ENCODE measurements at places on chromosomes 12 and 14.

DNA sequence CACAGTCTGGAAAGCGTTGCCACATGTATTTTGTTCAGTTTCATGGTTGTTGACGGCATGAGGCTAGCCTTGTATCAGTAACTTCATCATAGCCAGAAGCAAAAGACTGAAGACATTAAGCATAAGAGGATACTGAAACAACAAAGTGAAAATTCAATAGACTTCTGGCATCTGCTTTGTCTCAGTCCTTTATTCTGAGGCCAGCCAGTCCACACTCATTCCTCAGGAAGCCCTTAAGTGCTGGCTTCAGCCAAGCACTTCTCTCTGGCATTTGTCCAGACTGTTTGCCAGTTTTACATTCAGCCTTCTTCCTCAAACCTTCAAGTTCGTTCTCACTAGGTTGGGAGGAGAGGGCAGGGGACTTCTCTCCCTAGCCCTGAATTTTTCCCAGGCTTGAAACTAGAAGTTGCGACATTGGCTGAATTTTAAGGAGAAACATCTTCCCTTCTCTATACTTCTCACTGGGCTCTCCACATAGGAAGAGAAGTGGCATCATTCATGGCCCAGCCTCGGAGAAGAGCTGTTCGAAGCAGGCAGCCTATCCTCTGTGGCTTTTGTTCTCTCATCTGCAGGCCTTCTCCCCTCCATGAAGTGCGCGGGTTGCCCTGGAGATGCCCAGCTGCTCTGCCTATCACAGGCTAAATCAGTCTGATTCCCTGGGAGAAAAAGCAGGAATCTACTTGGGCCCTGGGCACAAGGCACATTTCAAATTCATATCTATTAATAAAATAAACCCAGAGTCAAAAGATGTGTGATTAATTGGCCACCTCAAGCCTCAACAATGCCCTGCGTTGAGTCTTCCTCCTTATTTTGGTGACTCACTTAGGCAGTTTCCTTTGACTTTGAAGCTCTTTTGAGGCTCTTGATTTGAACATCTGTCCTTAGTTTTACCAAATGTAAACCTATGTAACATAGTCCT is 130.9 kb upstream of the PLEKHA5 start:
- DNase-seq = no peak

GRCh38 chr12:82357340-82357739 is 847 bp downstream of the CCDC59 start:
- peak; percentile 9 for DNase-seq

DNA sequence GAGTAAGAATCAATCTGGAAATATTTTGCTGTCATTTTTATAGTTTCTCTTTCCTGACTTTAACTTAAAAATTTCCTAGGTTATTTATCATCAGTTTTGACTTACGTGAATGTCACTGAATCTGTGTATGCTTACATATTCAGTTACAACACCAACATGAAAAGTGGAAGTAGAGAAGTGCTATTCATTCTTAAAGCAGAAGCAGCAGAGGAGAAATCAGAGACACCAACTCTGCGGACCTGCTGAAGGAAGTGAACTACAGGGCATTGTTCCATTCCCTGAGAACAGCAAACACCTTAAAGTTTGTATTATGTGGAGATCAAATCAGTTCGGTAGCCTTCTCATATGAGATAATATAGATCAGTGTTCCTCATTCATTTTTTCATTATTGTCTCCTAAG is 34.1 kb downstream of the RAD51B start:
- no peak for DNase-seq

DNA sequence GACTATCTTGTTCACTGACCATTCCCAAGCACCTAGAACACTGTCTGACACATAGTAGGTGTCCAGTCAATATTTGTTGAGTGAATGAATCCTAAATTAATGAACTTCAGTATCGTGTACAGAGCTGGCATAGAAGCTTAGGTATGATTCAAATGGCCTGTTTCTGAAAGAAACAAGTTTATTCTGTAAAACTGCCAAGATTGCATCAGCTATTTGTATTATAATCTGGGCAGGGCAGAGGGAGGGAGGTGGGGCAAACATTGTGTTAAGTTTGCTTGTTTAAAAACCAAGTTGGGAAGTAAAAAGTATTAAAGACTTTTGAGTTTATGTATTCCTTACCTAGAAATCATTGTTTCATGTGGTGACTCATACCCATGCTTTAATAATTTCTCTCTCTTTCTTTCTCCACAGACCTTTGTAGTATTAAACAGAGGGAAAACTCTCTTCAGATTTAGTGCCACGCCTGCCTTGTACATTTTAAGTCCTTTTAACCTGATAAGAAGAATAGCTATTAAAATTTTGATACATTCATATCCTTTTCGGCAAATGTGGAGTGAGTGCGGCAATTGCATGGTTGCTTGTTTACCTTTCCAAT is 92.8 kb downstream of the SCN8A start:
- DNase-seq = no peak

DNA sequence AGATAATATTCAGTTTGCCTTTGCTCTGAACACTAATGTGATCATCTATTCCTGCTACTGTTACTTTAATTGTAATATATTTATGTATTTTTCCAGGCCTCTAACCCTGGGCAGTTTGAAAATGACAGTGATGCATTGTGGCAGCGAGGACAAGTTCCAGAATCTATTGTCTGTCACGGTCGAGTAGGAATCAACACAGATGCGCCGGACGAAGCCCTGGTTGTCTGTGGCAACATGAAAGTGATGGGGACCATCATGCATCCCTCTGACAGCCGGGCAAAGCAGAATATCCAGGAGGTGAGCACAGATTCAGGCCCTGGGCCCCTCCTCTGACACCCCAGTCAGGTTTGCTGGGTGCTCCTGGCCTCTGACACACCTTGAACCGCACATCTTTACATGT is 78.5 kb downstream of the MYRFL start:
- no peak for DNase-seq

GRCh38 chr12:104850781-104851180 is 107.3 kb downstream of the SLC41A2 start:
- DNase-seq = no peak

DNA sequence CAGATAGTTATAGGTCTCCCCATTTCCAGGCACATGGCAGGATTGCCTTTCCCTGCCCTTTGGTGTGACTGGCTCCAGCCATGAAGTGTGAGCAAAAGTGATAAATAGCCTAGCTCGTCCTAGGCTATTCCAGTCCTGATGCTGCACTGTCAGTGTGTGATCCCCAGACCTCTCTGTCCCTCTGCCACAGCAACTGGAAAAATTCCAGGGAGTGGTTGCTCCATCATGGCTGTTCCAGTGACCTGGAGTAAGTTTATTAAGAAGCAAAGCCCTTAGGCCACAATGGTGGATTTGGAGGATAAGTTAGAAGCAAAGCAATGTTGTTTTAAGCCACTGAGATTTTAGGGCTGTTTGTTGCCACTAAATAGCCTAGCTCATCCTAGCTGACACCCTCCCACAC is 9.8 kb upstream of the KRT83 start:
- no peak for DNase-seq

DNA sequence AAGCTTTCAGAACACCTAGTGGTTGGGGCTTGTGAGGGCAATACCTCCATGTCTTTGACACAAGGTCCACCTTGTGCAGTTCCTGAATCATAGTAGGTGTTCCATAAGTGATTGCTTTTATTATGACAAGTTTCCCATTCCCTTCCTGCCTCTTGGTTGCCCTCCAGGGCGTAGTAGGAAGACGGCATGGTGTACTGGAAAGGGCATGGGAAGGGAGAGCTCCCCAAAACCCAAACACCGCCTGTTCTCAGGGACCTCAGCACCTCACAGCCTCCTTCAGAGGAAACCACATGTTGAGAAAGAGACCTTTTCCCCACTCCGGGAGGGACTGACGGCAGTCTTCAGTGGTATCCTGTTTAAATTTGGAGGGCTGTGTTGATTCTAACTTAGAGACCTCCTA is 21.1 kb downstream of the EVL start:
- DNase-seq = no peak

DNA sequence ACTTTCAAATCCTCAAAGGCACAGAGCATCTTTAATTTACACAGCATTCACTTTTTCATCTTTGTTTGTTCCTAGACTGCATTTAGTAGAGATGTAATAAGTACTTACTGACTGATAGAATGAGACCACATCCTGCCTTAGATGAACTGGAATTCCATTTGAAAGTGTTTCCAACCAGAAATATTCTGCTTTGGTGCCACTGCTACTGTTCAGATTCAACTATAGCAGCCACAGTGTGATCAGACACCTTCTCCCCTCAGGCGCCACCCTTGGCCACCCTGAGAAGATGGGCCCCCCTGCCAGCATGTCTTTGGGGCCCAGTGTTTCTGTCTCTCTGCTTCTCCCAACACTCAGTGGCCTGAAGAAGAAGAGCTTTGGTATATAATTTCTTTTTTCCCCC is 449.1 kb downstream of the RAD51B start:
- no peak for DNase-seq

DNA sequence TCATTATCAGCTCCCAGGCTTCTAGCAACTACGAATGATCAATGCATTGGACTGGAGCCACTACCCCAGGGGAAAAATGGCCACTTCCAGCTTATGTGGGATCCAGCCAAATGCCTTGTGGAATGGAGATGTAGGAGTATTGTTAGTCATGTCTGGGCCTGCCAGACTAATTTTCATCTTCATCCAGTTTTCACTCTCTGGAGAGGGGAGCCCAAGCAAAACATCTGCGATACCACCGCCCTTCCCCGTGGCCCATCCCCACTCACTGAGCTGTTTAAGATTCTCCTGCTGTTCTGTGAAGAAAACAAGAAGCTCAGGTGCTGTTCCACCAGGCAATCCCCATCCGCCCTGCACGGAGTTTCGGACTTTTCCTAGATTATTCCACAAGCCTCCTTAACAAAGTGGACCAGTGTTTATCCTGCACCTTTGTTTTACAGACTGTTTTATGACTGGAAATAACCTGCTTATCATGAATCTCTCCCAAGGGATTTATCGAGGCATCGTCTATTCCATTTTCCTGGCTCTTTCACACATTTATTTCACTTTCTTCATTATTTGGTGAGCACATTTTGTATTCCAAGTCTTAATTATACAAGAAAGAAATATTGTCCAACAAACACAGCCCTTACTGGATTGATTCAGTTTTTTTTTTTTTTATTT is 35.5 kb upstream of the MAX start:
- no peak for DNase-seq

- no peak for DNase-seq
Measured at GRCh38 chr12:5376591-5377207, 55.2 kb upstream of the NTF3 start.

- no peak for DNase-seq
Measured at GRCh38 chr14:58659846-58660245, 22.1 kb downstream of the DACT1 start.

DNA sequence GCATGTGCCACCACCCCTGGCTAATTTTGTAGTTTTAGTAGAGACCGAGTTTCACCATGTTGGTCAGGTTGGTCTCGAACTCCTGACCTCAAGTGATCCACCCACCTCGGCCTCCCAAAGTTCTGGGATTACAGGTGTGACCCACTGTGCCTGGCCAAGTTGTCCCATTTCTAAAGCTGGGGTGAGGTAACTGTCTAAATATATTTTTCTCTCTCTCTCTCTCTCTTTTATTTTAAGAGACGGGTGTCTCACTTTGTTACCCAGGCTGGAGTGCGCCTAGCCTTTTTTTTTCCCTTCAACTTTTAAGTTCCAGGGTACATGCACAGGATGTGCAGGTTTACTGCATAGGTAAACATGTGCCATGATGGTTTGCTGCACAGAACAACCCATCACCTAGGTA is 8.6 kb downstream of the ATF1 start:
- DNase-seq = no peak

DNA sequence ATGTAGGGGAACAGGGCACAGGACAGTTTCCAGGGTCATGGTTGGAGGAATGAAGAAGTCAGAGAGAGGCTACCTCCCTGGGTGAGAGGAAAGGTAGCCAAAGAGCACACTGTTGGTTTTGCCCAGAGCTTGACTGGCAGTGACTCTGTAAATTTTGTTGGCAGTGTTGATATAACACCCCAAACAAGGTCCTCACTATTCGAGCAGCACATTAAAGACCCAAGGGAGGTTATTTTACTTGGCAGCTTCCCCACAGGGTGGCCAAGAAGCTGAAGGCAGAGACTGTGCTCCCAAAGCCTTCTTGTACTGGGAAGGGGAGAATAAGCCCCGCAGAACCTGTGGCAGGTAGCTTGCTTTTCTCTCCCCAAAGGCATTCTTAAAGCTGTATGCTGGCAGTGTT is 40.6 kb downstream of the WSCD2 start:
- DNase-seq = no peak

DNA sequence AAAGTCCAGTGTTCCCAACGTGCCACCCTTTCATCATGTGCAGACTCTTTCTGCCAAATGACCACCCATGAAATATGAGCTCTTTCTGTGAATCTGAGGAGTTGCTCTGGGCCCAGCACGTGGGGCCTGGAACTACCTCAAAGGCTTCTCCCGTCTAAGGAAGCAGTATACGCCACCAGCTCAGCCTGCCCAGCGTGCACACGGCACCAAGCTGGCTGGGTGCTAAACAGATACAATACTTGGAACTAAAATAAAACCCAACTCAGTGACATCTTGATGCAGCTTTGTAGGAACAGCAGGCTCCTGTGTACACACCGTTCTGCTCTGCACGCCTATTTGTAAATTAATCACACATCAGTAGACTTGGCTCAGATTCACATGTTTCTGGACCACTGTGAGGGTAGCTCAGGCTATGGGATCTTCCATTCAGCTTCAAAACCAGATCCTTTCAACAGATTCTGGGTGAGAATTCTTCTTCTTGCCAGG is 74.8 kb downstream of the ARL6IP4 start:
- DNase-seq = no peak

DNA sequence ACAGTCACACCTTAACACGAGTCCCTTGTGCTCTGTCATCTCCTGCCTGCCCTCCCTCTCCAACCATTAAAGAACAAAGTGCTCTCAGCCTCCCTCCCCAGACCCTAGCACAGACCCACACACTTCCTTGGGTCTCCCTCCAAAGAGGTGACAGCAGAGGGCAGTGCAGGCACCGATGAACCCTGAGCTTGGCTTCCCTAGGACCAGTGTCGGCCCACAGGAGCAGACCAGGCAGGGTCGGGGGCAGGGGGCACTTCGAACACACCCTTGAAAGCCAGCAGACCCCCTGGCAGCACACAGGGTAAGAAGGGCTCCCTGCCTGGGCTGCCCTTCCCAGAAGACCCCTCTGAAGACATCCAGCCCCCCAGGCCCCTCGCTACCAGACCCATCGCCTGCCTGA is 7.0 kb downstream of the CDK2AP1 start:
- no peak for DNase-seq

GRCh38 chr14:24364841-24365240 is 3.1 kb upstream of the NFATC4 start:
- no peak for DNase-seq

GRCh38 chr12:76201316-76201715 is 116.8 kb upstream of the NAP1L1 start:
- no peak for DNase-seq

GRCh38 chr14:104542871-104543830 is 36.4 kb upstream of the C14orf180 start:
- no peak for DNase-seq

DNA sequence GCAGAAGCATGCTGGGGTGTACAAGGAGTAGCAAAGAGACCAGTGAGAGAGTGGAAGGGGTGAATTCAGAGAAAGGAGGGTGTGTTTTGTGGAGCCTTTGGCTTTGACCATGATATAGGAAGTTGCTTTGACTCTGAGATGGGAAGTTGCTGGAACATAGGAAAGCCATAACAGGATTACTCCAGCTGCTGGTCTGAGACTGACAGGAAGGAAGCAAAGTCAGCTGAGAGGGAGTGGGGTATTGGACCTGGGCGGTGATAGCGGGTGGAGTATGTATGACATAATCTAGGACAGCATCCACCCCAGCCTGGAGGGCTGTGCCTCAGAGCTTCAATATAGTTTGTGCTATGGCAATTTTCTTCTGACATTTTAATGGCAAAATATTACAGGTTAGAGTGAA is 324.4 kb downstream of the PDZRN4 start:
- DNase-seq = peak; percentile 55

GRCh38 chr12:130307859-130308258 is 29.8 kb upstream of the PIWIL1 start:
- DNase-seq = no peak

All from hematopoietic multipotent progenitor cell treated with erythropoietin and hydrocortisone succinate and interleukin-3 and kit ligand, for 15 days (in vitro differentiated cells).